Cardiac fibroblast (primary cell): ENCODE measurements at places on chromosomes 13 and 19.

DNA sequence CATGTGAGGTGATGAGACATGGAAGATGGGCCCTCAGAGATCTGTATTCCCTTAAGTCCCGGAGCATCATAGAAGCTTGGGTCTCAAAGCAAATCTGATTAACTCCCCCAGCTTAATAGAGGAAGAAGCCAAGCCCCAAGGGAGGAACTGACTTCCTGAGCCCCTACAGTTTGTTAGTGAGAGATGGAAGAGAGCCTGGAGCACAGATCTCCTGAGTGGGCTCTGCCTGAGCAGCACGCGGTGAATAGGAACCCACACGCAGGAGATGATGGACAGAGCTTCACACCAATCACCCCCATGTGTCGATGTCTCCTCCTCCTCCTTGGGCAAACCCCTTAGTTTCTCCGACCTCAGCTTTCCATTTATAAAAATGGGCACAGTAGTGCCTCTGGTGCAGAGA lies 50.1 kb upstream of the ATP12A start:
- no peak for DNase-seq

DNA sequence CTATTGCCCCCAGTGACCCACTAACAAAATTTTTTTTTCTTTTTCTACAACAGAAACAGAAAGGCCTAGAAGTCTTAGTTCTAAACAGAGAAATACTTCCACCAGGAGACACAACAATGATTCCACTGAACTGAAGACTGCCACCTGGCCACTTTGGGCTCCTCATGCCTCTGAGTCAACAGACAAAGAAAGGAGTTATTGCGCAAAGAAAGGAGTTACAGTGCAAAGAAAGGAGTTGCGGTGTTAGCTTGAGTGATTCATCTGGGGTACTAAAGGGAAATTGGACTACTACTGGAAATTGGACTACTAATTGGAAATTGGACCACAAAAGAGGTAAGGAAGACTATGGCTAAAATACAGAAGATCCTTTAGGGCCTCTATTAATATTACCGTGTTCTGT lies 116.6 kb downstream of the PCDH17 start:
- DNase-seq: peak; percentile 58

DNA sequence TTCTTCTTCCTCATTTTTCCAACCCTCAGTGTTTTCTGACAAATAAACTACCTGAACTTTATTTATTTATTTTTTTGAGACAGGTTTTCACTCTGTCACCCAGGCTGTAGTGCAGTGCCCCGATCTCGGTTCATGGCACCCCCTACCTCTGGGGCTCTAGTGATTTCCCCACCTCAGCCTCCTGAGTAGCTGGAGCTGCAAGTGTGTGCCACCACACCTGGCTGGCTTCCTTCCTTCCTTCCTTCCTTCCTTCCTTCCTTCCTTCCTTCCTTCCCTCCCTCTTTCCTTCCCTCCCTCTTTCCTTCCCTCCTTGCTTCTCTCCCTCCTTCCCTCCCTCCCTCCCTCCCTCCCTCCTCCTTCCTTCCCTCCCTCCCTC lies 32.3 kb downstream of the KCTD4 start:
- no peak for DNase-seq

DNA sequence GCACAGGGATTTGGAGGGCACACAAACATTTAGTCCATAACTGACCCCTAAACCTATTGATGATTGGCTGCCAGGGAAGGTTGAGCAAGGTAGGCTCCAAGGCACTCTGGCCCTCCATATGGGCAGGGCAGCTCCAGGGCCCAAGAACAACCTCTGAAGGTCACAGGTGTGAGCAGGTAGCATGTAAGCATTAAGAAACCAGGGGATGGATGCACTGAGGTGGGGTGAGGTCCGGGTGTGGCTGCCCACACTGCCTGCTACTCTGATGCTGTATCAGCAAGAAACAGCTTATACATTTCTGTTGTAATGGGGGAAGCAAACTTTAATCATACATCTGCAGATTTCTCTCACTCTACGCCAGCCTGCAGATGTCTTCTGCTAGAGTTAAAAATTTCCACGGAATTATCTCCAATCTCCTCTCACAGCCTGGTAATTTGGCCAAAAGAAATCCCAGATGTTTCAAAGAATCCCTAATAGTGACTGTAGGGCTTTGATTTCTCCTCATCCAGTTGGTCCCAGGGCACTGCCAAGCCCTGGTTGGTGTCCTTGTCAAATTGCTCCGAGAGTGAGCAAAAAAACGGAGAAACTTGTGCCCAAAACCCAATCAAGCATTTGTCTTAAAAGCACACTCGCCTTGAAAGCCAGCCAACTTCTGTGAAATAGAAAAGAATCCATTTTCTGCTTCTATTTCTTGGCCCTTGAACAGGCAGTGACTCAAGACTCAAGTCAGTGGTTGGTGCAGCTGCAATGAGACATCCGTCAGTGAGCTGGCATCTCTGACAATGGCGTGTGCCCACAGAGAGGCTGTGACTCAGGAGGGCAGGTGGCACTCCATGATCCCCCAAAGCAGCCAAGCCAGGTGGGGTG lies 72.5 kb upstream of the MRI1 start:
- peak; percentile 59 for DNase-seq

DNA sequence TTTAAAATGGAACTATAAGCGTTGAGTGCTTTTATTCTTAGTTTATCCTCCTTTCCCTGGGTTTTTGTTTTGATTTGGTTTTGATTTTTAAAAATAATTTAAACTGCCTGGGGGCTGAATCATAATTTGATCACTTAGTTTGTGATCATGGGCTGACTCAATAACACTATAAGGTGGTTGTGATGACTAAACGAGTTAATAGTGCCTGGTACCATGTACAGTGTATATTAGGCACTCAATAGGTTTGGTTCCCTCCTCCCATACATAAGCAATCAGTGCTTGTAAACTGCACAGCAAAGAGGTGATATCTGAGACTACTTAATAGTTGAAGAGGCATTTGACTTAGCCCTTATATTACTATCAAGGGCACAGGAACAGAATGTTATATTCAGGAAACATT lies 200.9 kb upstream of the RFC3 start:
- no peak for DNase-seq

- DNase-seq: peak; percentile 31
Measured at GRCh38 chr13:48121733-48122132, 26.8 kb upstream of the MED4 start.

GRCh38 chr13:104785952-104786351 lies 1719.7 kb upstream of the SLC10A2 start:
- no peak for DNase-seq

- DNase-seq: no peak
Measured at GRCh38 chr19:14119146-14119545, 1.6 kb upstream of the PRKACA start.

- DNase-seq: peak; percentile 56
Measured at GRCh38 chr13:97982286-97982685, 28.8 kb downstream of the IPO5 start.

GRCh38 chr13:77919246-77919920 lies 752 bp upstream of the EDNRB start:
- peak; percentile 42 for DNase-seq

DNA sequence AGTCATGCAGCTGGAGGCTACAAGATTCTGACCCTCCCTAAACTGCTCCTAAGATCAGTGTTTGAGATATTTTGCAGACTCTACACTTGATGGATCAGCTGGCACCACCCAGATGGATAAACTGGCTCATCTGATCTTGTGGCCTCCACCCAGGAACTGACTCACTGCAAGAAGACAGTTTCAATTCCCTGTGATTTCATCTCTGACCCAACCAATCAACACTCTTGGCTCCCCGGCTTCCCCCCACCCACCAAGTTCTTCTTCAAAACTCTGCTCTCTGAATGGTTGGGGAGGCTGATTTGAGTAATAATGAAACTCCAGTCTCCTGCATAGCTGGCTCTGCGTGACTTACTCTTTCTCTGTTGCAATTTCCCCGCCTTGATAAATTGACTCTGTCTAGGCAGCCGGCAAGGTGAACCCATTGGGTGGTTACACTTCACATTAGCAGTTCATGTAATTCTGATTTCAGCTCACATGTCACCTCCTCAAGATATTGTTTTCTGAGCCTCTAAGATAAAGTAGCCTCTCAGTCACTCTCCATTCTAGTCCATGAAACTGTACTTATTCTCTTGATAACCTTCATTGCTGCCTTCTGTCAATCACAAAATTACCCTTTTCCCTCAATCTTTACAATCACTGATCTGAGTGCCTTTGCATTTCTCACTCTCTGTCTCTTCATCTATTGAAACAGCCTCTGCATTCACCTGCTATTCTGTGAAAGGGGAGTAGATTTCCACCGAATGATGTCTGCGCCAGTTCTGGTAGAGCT lies 9.9 kb upstream of the FPR3 start:
- DNase-seq: peak; percentile 94

- DNase-seq: no peak
Measured at GRCh38 chr13:77372275-77372674, 45.4 kb upstream of the MYCBP2 start.

DNA sequence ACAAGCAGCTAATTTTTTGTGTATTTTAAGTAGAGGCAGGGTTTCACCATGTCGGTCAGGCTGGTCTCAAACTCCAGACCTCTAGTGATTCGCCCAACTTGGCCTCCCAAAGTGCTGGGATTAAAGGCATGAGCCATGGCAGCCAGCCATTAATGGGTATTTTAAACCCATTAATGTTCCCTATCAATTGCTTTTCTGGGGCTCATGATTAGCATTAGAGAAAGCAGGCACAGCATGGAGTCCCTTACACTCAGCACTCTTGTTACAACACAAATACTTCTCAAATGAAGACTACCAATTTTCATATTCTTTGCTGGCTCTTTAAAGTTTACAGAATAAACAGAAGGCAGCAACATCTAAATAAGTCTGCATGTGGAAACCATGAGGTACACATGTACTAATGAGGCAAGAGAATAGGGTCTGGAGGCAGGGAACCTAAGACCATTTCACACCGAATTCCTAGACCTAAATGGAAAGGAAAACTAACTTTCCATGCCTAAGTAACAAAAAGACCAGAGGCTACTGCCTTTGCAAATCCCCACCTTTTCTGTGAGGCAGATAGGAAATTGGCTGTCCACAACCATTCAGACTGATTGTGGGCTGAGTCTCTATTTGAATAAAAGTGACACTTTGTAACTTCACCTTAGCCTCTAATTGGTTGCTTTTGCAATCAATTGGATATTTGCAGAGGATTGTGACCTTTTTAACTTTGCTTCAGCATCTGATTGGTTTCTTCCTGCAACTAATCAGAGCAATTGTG lies 21.2 kb downstream of the ZNF675 start:
- no peak for DNase-seq

DNA sequence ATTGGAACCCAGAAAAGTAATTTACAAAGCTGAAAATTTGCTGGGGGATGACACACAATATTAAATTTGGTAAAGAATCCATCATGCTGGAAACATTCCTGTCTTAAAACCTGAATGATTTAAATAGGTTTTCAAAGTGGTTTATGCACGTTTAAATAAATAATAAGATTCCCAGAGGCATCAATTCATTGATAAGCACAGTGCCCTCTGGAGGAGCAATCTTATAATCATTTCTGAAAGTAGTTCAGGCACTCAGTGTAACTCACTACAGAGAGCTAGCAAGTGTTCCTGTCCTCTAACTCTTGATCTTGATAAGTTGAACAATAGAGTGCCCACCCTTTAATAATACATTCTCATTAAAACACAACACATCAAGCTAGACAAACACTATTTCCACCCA lies 43.5 kb upstream of the SHISA2 start:
- DNase-seq: no peak

DNA sequence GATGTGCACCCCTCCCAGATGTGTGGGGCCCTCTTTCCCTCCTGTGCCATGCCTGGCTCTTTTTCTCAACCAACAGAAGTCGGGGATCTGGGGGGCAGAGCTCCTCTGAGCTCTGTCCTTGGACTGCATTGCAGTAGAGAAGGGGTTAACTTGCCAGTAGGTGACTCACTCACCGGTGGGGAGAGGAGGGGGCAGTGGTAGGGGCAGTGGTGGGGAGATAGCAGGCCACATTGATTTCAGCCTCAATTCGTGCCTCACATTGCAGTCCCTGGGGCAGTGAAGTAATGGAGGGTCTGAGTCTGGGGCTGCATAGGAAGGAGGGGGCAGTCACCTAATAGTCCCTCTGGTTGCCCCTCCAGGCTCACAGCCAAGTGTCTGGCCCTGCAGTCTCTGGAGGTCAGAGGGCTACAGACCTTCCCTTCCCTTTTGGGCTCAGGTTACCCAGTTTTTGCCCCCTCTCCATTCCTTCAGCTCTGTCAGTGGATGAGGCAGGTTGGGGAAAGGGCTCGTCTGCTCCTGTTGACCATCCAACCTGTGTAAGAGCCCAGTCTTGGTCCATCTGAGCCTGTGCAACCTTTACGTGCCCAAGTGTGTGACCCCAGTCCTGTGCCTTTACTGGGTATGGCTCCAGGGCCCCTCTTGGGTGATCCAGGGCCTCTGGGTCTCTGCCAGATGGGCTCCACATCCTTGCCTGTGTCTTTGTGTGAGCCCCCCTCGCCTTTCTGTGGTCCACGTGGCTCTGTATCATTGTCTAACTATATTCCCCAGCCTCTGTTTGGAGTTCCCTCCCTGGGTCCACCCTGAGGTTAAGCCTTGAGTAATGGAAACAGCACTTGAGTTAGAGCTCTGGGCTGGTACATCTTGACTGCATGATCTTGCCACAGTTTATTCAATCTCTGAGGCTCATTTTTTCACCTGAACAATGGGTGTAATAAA lies 13.0 kb downstream of the CIC start:
- DNase-seq: peak; percentile 68

- no peak for DNase-seq
Measured at GRCh38 chr19:1357531-1358109, 26.1 kb upstream of the NDUFS7 start.

DNA sequence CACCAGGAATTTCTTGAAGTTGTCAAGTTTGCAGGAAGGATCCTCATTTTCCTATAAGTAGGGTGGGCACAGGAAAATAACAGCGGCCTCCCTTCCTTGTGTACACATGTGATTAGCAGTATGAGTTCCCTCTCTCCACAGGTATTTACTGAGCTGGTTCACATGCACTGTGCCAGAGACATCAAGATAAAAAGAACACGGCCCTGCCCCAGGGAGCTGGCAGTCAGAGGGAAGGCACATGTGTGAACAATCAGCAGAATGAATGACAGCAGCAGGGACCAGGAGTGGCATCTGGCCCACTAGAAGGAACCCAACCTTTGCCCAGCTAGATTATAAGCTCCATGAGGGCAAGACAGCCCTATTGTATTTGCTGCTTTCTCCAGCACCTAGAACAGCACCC lies 13.9 kb downstream of the DOCK9 start:
- DNase-seq: no peak

GRCh38 chr13:19810151-19810550 lies 27.4 kb upstream of the PSPC1 start:
- DNase-seq: no peak

GRCh38 chr13:108993346-108993745 lies 363.9 kb downstream of the MYO16 start:
- no peak for DNase-seq

DNA sequence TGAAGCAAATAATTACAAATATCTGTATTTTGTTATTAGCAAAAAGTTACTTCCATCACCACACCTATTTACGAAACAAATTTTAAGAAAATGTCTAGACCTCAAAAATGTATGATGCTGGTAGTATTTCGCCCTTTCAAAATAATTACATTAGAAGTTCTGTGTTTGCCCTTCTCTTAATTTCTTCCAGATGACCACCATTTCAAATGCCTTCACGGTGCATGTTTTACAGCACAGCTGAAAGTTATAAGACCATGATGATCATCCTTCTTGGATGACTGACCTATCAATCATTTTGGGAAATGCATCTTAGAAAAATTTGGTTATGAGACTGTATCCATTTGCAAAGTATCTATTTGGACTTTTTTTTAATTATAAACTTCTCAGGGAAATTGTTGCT lies 390.8 kb downstream of the SLITRK6 start:
- no peak for DNase-seq
